Type B pancreatic cell (in vitro differentiated cells): ENCODE measurements at places on chromosomes 6 and 20. TPM values are rescaled to one million over a fixed set of nuclear protein-coding genes. Genes with fewer than 3 reads are reported as not detected.

GRCh38 chr20:33273117-33273851 lies 9.7 kb upstream of the BPIFB1 start:
- no peak for DNase-seq

GRCh38 chr6:146578054-146578453 lies 20.7 kb upstream of the ADGB start:
- no peak for DNase-seq

PRSS16 gene
- 10.5 and 28.9 TPM in 2 replicates for total RNA-seq

RBPJL gene
- not detected in 2 replicates for total RNA-seq

MOXD1 gene
- 3.7 and 22.0 TPM in 2 replicates for total RNA-seq

PTCHD4 gene
- 3.4 and 4.6 TPM in 2 replicates for total RNA-seq
